Esophagus muscularis mucosa (tissue), 4 donors: ENCODE measurements at places on chromosomes 6 and 20.

DNA sequence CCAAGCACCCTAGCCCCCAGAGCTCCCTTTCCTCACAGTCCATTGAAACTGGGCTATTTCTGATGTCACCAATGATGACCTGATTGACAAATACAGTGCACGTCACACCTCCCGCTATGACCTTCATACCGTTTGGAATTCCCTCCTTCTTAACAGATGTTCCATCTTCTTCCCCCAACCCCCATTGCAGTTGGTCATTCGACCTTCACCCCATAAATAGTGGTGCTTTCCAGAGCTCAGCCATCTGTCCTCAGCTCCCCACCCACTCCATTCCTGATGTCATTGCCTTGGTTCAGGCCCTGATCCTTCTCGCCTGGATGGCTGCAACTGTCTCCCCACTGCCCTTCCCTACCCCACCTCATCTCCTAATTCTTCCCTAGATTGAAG lies 198.5 kb downstream of the SOD2 start:
- DNase-seq = no peak

GRCh38 chr6:150025201-150025917 lies at the start of gene RAET1L:
RAET1L (minus strand) TSS chr6:150025532; CDS start chr6:150025471, 61 bp downstream.
- DNase-seq = no peak

GRCh38 chr6:156647140-156647784 lies 129.9 kb upstream of the ARID1B start:
- DNase-seq = no peak

DNA sequence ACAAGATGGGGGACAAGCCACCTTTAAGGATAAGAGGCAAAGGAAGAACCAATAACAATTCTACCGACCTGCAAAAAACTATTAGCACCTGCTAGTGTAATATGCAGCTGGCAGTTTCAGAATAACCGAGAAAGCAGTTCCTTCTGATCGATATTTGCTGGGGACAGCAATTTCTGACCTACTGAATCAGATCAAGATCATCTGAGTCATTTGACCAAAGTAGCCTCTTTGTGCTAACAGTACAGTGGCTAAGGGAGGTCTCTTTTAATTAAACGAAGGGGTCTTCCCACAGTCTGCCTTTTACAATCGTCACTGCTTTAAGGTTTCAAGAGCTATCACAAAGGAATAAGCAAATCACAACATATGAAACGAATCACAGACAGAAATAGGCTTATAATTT lies 318.9 kb downstream of the BTBD9 start:
- no peak for DNase-seq

DNA sequence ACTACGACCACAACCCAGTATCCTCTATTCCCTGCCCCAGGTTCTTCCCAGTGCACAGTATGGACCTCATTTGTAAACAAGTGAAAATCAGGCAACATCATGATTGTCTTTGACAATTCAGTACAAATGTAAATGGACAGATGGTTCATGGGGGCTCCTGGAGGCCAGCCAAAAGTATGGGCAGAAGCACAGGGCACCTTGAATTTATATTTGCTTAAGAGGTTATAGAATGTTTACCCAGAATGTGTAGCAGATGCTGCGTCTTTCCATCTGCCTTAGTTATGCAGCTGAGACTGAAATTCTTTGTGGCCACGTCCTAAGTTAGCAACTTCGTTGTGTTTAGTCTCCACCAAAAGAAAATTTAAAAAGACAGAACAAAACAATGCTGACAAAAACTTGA lies 559.6 kb upstream of the NRSN1 start:
- no peak for DNase-seq

- no peak for DNase-seq
Observed at GRCh38 chr20:10857352-10858070, 183.7 kb upstream of the JAG1 start.

DNA sequence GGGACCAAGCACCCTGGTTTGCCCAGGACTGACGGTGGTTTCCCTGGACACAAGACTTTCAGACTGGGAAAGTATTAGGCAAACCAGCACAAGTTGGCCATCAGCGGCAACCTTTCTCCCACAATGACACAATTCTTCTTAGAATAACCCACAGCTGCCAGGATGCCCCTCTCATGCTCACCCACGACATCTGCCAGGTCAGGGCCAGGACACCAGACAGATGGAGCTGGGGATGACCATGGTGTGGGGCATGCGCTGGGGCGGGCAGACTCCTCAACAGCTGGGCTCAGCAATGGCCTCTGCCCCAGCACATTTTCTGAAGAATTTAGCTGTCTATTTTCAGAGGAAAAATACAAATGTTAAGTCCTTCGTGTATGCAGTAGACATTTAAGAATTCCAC lies 226.4 kb downstream of the FNDC1 start:
- peak; percentile 81 for DNase-seq

GRCh38 chr20:19913349-19913748 lies 103.8 kb upstream of the NAA20 start:
- DNase-seq = no peak

DNA sequence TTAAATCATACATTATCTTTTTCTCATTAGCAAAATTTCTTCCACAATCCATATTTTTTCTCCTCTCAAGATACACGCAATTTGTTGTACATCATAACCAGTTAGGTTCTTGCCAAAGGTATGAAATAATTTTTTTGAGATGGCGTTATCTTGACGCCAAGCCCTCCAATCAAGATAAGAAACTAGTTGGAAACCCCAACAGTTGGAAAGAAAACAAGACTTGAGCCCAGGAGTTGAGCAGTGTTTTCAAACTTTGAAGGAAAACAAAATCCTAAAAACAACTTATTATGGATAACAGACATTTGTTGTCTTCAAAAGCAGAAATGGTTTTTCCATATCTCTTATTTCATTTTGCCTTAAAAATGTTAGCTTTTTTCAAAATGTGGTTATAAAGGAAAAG lies 184.8 kb downstream of the SLC24A3 start:
- DNase-seq = no peak

DNA sequence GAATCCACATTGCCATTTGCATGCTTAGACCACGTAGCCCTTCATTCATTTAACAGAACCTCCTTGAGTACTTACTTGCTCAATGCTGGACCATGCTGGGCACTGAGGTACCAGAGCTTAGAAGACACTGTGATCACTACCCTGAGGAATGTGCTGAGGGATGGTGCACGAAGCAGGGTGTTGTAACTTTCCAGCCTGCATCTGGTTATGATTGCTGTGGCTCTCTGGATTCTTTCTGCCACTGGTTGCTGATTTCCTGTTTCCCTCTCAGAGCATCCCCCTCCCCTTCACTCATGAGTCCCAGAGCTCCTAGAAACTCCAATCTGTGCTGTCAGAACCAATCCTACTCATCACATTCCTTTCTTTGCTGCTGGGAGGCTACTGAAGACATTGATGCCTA lies 537.4 kb downstream of the PTPRT start:
- DNase-seq = peak; percentile 37

- DNase-seq = no peak
Observed at GRCh38 chr6:41093729-41094128, 21.0 kb downstream of the NFYA start.

GRCh38 chr6:118810420-118811027 lies 83.4 kb upstream of the ASF1A start:
- no peak for DNase-seq

- DNase-seq = no peak
Observed at GRCh38 chr6:167479901-167480648, 155.2 kb downstream of the TTLL2 start.

GRCh38 chr6:906920-907319 lies 214.0 kb upstream of the EXOC2 start:
- DNase-seq = no peak

- DNase-seq = no peak
Observed at GRCh38 chr20:11917663-11918062, at the start of gene BTBD3. BTBD3 (plus strand) TSS chr20:11917893; CDS start chr20:11918276, 383 bp downstream.

- DNase-seq = no peak
Observed at GRCh38 chr6:80767808-80768207, 661.3 kb downstream of the BCKDHB start.

DNA sequence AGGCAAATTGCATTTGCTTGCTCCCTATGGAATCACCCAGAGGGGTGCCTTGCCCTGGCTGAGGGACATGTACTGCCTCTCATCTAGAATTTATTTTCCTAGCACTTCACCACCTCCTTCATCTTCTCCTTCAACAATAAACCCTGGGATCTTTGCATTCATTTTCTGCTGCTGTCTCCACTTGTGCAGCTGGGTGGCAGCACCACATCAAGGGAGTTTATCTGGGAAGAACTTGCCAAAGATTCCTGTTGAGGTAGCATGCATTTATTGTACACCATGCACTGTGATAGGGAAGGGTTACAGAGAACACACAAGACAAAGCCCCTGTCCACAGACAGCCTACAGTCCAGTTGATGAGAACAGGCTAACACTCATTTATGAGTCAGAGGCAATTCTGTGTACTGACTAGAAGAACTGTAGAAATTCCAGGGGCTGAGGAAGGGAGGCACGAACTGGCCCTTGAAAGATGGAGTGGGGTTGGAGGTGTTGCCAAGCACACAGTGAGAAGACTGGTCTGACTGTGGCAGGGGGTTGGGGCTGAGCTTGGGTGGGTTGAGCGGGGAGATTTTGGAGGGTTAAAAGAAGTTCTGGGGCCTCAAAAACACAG lies 17.5 kb downstream of the C20orf173 start:
- DNase-seq = no peak

GRCh38 chr6:119446609-119447008 lies 97.0 kb upstream of the MAN1A1 start:
- no peak for DNase-seq

DNA sequence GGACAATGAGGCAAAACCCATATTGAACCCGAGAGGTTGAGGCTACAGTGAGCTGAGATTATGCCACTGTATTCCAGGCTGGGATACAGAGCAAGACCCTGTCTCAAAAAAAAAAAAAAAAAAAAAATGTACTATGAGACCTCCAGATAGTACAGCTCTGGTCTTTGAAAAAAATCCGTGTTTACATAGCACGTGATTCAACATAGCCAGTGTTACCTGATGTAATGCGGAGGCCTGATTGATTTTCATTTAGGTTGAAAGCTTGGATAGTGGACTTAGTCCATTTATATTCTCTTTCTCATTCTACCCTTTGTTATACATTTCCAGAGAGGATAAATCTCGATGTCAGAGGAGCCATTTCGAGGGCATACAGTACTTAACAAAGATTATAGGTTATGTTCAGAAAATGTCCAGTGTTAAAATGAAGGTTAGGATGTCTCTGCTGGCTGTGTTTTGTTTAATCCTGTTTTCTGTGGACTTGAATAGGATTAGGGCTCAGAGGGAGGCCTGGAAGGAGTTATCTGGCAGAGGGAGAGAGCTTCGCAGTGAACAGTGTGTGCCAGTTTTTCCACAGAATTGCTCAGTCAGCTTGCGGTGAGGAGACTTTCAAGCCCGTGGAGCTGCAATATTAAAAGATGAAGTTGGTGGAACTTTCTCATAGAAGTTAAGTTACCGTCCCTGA lies 33.9 kb upstream of the BCLAF1 start:
- DNase-seq = peak; percentile 39

DNA sequence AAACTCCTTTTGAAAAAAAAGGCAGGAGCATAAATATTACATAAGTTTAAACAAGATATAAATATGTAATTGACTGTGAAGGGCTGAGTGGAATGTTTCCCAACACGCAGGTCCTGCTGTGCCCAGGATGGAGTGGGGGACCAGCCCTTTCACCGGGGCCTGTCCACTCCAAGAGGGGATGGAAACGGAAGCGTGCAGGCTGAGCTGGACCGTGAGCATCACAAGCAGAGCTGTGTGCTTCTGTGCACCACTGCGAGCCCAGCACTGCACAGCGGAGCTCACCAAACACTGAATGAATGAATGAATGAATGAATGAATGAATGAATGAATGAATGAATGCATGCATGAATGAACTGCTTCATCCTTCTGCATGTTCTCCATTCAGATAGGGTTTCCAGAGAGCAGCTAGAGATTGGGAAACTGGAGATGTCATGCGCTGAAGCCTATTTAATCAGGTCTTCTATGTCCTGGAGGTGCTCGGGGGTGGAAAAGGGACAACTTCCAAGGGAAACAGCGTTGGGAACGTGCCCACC lies 157.7 kb downstream of the ANKRD60 start:
- peak; percentile 24 for DNase-seq

DNA sequence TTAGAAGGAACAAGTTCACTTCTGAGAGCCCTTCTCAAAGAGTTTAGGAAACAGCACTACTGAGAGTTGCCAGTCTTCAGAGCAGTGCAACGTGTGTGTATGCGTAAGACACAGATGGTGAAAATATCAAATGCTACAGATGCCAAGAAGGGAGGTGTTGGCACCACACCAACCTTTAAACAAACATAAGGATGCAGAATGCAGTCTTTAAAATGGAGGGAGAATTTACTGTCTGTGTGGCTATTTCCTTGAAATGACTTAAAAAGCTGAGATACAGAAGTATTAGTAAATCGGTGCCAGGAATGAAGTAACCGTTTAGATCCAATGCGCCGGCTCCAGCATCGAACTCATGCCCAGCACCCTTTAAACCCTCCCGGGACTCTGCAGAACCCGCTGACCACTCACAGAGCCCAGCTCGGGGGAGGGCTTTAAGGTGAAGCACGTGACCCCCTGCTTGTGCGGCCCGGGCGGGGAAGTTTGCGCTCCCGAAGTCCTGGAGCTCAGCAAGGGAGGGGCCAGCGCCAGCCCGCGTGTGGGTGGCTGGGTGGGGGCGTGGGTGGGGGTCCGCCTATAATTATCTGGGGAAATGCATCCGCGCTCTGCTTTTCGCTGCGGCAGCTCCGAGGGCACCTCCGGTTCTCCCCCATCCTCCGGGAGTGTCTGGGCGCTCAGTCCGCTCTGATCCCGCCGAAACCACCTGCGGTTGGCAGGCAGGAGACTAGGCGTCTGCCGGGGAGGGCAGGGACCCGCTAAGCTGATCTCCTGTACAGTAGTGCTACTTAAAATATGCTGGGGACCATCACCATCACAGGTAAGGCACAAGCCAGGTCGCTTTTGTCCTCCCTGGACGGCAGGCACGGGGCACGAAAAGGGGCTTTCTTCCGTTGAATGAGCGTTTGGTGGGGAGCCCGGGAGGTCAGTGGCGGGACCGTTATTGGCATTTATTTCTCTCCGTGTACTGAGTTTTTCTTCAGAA lies 66.0 kb downstream of the ZBTB2 start:
- no peak for DNase-seq

GRCh38 chr6:103153016-103153415 lies 1706.7 kb downstream of the HACE1 start:
- no peak for DNase-seq
